ENCODE measurements at places on chromosomes 16 and 17. TPM values are rescaled to one million over a fixed set of nuclear protein-coding genes. Genes with fewer than 3 reads are reported as not detected.

CD300LD gene
- total RNA-seq = not detected

SLC35G6 gene
- total RNA-seq = not detected

NEUROD2 gene
- not detected for total RNA-seq

KRT12 gene
- not detected for total RNA-seq

P2RX5 gene
- 23.6 TPM for total RNA-seq

MT1G gene
- not detected for total RNA-seq

SMIM5 gene
- 0.83 TPM for total RNA-seq

LDHD gene
- total RNA-seq = 0.63 TPM

ACSF2 gene
- total RNA-seq = 10.0 TPM

HSD17B2 gene
- not detected for total RNA-seq

C16orf96 gene
- total RNA-seq = not detected

SMIM36 gene
- total RNA-seq = not detected

RTN4RL1 gene
- 3.4 TPM for total RNA-seq

CES5A gene
- not detected for total RNA-seq

RNF112 gene
- 0.52 TPM for total RNA-seq

OTOP2 gene
- 0.17 TPM for total RNA-seq

PLK1 gene
- 152 TPM for total RNA-seq

KLHL10 gene
- 0.10 TPM for total RNA-seq

FOXF1 gene
- total RNA-seq = not detected

FGF11 gene
- 1.2 TPM for total RNA-seq

DPEP3 gene
- not detected for total RNA-seq

KCNG4 gene
- total RNA-seq = not detected

ANKS4B gene
- 0.14 TPM for total RNA-seq

AGRP gene
- total RNA-seq = not detected

NLRC3 gene
- not detected for total RNA-seq

TPSG1 gene
- total RNA-seq = 0.10 TPM

SRCIN1 gene
- total RNA-seq = 2.8 TPM

NAGS gene
- total RNA-seq = 0.77 TPM

SLFN12L gene
- not detected for total RNA-seq

DYNC1LI2 gene
- 47.0 TPM for total RNA-seq

HBA2 gene
- 0.44 TPM for total RNA-seq

PRPSAP2 gene
- total RNA-seq = 44.7 TPM

LPCAT2 gene
- 7.4 TPM for total RNA-seq

ABCA9 gene
- not detected for total RNA-seq

IRX5 gene
- total RNA-seq = 2.2 TPM

TOM1L1 gene
- 39.2 TPM for total RNA-seq

PLEKHH3 gene
- 16.3 TPM for total RNA-seq
